ENCODE measurements at places on chromosomes 6 and 20. TPM values are rescaled to one million over a fixed set of nuclear protein-coding genes. Genes with fewer than 3 reads are reported as not detected.

DNA sequence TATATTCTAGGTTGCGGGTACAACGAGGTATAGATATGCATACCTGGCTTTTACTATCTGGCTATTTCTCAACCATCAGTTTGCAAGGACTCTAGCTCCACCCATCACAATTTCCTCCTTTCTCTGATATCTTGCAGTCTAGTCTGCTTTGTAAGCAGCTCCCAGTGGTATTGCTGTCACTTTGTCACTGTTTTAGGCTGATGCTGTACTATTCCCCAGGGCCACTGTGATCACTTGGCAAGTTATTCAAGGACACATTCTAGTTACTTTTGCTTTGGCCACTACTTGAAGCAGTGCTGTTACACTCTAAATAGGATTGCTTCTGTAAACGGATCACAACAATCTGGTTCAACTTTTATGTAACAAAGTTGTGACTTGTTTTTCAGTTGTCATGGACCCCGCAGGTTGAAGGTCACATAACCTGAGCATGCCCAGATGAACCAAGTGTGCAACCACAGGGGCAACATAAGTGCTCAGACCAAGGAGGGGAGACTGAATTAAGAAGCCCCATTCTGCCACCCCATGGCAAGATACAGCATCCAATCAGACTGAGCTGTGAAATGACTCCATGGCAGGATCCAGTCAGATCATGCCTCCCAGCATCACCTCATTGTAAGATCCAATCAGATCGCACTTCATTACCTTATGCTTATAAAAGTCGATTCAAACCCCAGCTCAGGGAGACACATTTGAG is 588.4 kb upstream of the CITED2 start:
- H3K36me3 ChIP-seq, result no peaks in the 10 kb centered on the region
- no peaks in the 10 kb centered on the region for H3K27me3 ChIP-seq
- H3K4me1 ChIP-seq, result no peaks in the 10 kb centered on the region

BPIFB4 gene
- not detected for total RNA-seq

DEFB124 gene
- not detected for total RNA-seq

CTAGE9 gene
- total RNA-seq, result not detected

- peak overlapping the region; percentile 92 for H3K27ac ChIP-seq
- H3K36me3 ChIP-seq, result peaks cover 28% of the 10 kb centered on the region
- H3K27me3 ChIP-seq, result peaks cover 24% of the 10 kb centered on the region
- DNase-seq, result no peak
- H3K4me3 ChIP-seq, result peak overlapping the region; percentile 88
These were observed 112.8 kb downstream of the HFE start for GRCh38 chr6:26199773-26200764.

CST2 gene
- not detected for total RNA-seq

- H3K4me3 ChIP-seq, result no peak overlapping the region
- H3K36me3 ChIP-seq, result no peaks in the 10 kb centered on the region
- peaks cover 12% of the 10 kb centered on the region for H3K4me1 ChIP-seq
- no peak for DNase-seq
These were observed 92.9 kb upstream of the TOX2 start for GRCh38 chr20:43821795-43822194.

DNA sequence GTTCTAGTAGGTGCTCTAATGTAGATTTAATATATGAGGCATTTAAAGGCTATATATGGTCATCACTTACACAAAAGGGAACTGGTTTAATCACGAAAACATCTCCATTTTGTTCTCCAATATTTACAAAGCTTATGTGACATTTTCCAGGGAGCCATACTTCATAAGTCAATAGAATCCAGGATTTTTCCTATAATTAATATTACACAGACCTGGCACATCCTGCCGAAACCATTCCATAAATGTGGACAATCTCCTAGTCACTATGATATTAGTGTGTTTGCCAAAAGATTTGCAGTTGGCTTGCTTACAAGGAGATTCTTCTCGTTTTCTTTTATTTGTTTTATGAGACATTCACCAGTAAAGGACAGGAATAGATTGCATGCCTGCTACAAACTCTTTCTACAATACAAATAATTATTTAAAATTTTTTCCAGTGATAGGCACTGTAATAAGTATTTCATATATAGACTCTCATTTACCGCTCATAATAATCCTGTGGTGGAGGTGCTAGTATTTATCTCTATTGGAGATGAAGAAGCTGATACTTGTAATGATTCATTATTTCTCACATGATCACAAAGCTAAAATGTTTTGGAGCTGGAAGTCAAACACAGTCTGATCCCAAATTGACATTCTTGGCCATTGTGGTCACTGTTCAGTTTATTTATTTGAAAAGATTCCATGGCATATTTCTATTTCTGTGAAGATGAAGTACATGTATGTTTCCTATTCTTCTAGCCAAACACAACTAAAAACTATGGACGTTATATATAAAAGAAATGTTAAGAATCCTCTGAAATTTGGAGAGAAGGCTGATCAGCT is 597.0 kb downstream of the HTR1B start:
- H3K4me3 ChIP-seq, result no peak overlapping the region
- H3K27ac ChIP-seq, result no peak overlapping the region

DNA sequence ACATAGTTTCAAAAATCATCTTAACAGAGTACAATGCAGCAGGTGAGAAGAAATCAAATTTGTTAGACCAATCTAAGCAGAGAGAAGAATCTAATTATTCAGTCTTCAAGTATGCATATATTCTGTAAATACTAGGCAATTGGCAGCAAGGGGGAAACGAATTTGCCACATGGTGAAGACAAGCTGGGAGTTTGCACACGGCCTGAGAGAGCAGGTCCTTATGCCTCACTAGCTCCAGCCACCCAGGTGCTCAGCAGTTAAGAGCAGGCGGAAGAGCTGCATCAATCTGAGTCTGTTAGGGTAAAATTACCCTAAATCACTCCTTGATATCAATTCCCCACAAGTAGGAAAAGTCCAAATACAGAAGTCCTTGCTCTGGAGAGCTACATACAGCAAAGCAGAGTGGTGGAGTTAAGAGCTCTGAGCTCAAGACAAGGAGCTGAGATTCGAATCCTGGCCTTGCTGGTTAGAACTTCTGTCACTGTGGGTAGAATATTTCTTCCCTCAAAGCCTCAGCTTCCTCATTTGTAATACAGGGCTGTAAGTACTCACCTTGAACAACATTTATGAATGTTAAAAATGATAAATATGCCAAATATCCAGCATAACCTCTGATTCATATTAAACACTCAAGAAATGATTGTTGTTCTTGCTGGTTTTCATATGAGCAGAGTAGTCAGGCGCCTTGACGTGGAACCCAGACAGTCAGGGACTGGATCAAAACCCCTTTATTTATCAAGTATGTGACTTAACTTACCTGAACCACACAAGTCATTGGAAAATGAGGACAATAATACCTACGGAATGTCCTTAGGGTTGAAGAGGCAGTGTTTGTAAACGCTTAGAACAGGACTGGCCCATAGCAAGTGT is 444.2 kb downstream of the CDH26 start:
- H3K36me3 ChIP-seq, result no peaks in the 10 kb centered on the region
- H3K4me3 ChIP-seq, result no peak overlapping the region
- DNase-seq, result no peak
- peaks cover 2% of the 10 kb centered on the region for H3K4me1 ChIP-seq

CAGE1 gene
- total RNA-seq, result 0.10 TPM

SLC22A16 gene
- not detected for total RNA-seq

- H3K4me3 ChIP-seq, result no peak overlapping the region
- no peaks in the 10 kb centered on the region for H3K27me3 ChIP-seq
- no peaks in the 10 kb centered on the region for H3K4me1 ChIP-seq
- H3K27ac ChIP-seq, result no peak overlapping the region
- H3K36me3 ChIP-seq, result peaks cover 1% of the 10 kb centered on the region
- no peak for DNase-seq
These were observed 674.6 kb upstream of the AGPAT4 start for GRCh38 chr6:161948462-161948861.

DNA sequence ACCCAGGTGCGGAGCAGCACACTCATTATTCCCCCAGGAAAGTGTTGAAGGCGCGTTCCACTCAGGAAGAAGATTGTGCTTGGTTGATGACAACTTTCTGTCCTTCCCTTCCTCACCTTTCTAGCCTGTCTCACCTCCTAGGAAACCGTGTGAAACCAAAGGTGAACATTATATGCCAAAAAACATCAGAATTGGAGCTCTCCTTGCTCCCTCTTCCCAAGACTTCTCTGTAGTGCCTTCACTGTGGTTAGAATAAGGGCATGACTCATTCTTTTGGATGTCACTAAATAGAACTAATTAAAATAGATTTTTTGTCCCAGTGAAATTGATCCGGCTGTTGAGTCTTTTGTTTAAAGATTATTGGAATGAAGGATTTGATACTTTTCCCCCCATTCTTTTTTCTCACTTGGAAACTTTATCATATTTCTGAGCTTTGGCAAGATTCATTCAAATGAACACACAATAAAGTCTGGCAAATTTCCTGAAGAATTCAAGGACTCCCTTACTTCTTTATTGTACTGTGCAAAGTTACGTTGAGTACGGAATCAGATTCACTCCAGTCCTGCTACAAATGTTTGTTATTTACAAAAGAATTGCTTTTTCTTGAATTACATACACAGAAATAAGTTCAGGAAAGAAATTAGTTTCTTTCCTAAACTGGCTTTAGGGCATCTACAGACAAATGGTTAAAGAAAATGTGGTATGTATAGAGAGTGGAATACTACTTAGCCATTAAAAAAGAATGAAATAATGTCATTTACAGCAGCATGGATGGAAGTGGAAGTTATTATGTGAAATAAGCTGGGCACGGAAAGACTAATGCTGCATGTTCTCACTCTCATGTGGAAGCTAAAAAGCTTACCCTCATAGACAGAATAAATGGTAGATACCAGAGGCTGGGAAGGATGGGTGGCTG is 142.8 kb upstream of the AKAP12 start:
- no peak overlapping the region for H3K4me3 ChIP-seq
- no peaks in the 10 kb centered on the region for H3K27me3 ChIP-seq
- no peak overlapping the region for H3K27ac ChIP-seq
- H3K36me3 ChIP-seq, result peaks cover 71% of the 10 kb centered on the region
- peaks cover 2% of the 10 kb centered on the region for H3K4me1 ChIP-seq

GRCh38 chr6:161342039-161342438 is 68.2 kb upstream of the AGPAT4 start:
- no peaks in the 10 kb centered on the region for H3K4me1 ChIP-seq
- no peak overlapping the region for H3K4me3 ChIP-seq
- H3K27me3 ChIP-seq, result no peaks in the 10 kb centered on the region

Data from activated naive CD8-positive, alpha-beta T cell treated with anti-CD3 and anti-CD28 coated beads for 36 hours (primary cell).